ENCODE measurements at places on chromosomes 3 and 15.

- no peak for DNase-seq
Measured at GRCh38 chr15:61229883-61230180, 730 bp upstream of the RORA start.

GRCh38 chr15:26697913-26698312 lies 75.0 kb downstream of the GABRB3 start:
- DNase-seq: no peak

- no peak for DNase-seq
Measured at GRCh38 chr15:92687195-92687602, 31.6 kb upstream of the FAM174B start.

DNA sequence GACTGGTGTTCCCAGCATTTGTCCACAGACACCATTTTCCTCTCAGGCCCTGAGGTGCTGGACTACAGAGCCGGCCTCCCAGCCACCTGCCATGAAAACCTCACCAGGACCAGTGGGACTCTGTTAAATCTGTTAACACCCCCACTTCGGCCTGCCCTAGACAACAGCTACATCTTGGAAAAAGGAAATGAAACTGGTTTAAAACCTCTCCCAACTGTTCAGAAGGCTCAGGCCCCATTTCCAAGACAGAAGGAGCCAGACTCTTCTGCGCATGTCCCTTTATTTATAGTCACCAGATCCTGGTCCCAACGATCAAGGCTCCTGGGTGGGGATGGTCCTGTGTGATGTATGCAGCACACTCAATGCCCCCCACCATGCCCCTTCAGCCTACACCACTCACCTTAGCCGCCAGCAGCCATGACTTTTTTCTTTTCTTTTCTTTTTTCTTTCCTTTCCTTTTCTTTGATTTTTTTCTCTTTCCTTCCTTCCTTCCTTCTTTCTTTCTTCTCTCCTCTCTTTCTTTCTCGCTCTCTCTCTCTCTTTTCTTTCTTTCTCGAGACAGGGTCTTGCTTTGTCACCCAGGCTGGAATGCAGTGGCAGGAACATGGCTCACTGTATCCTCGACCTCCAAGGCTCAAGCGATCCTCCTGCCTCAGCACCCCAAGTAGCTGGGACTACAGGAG lies 25.5 kb upstream of the FLNB start:
- DNase-seq: no peak

GRCh38 chr3:124352149-124352539 lies 360.2 kb upstream of the ROPN1 start:
- DNase-seq: no peak

DNA sequence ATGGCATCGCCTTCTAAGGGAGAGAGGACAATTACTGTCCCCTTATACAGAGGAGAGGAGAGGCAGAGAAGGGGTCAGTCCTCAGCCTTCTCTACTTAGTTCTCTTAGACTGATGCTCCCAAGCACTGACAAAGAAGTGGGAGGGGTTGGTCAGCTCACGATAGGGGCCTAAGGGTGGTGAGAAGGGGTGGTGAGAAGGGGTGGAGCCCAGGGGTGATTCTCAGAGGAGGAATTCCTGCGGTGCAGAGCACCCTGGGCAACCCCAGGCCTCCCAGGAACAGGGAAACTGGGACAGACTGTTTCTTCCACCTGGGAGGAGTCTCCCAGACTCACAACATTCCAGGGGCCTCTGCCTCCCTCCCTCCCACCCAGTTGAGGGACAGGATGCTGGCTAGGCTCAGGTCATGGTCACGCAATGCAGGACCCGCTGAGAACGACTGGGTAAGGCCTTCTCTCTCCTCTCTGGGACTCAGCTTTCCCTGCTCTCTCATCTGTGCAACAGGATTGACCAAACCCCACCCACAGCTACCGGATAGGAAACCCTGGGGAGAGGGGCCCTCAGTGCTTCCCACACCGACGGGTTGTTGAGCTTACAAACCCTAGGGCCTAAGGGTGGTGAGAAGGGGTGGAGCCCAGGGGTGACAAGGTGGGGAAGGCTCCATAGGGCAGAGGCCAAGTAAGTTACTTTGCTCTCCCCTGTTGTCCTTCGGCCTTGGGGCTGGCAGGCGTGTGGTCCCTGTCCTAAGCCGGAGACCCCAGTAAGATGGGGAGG lies 1.5 kb downstream of the TPRA1 start:
- peak; percentile 57 for DNase-seq

DNA sequence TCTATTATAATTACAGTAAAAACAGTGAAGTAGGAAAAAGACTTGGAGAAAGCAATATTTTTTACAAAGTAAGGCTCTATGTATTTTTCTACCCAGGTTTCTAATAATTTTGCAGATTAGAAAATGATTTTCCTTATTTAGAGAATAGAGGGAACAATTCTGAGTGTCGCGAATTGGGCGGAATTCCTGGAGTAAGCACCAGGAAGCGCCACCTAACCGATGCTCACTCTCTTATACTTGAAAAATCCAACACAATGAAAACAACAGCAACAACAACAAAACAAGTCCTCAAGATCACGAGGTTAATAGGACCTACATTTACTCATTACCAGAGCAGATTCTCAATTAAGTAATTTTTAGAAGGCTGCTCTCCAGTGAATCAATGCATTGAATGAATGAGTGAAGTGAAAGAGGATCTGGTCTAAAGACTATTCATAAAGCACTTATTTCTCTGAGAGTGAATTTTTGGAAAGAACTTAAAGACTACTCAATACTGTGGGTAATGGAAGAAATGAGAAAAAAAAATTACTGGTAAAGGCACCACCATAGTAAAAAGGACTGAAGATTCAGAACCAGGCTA lies 158.0 kb downstream of the MEIS2 start:
- DNase-seq: no peak

- no peak for DNase-seq
Measured at GRCh38 chr3:113128386-113129015, 82.9 kb upstream of the BOC start.

DNA sequence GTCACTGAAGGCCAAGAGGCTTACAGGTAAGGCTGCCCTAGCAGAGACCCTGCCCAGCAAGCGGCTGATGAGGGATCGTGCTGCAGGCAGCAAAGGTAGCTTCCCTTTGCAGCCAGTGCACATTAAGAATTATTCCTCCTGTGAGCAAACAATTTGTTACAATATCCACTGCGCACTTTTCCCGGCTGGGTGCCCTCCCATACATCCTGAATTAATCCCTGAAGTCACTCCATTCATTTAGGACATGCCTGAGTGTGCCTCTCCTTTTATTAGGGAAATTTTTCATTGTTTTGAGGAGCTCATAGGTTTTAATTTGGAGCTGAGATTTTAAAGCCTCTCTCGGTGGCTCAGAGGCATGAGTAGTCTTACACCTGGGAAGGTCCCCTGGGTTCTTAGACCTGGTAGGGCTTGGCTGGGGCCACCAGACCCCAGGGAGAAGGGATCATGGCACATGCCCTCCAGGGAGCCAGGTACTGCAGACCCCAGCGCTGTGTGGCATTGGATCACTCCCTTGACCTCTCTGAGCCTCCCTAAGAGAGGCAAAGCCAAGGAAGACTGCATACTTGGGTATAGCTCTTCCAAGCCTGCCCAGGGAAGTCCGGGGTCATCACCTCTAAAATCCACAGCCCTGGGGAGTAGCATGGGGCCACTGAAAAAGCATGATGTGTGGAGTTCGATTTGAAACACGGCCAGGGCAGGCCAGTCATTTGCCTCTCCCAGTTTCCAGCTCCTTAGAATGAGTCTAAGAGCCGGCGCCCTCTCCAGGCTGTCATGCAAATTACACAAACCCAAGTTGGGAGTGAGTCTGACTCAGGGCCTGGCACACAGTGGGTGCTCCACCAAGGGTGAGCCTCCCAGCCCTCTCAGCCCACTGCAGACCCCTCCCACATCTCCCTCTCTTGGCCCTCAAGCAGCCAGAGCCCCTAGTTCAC lies 151.9 kb upstream of the LINGO1 start:
- DNase-seq: peak; percentile 56

- no peak for DNase-seq
Measured at GRCh38 chr3:1348547-1348946, 255.7 kb downstream of the CNTN6 start.

DNA sequence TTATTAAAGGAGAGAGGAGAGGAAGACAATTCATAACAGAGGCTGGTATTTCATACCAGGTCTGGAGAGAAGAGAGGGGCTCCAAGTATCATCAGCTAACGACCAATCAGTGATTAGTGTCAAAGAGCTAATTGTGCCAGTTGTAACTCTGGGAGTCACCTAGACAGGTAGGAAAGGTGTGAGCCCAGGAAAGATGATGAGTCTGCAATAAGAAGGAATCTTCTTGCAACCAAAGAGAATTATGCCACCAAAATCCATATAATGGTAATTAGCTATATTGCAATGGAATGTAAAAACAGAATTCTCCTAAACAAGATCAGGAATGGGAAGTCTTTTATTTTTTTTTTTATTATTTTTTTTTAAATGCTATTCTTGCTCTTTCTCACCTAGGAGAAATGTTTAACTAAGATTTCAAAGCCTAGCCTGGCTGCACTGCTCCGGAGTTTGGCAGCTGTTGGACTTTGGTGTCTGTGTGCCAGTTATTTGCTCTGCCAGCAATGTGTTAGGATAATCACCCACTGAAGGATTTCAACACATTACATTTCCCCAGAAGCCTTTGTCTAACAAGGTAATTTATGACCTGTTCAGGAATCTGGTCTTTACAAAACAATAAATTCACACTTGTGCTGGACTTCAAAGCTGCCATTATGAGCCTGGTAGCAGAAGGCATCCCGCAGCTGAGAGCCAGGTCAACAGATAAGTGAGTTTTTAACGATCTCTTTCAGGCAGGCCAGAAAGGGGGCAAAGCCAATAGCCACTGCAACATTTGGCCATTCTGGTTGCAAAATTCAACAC lies 89.4 kb downstream of the FOXB1 start:
- no peak for DNase-seq

- DNase-seq: no peak
Measured at GRCh38 chr3:188218603-188219002, 64.6 kb downstream of the LPP start.

- no peak for DNase-seq
Measured at GRCh38 chr3:12903881-12904280, 62.5 kb upstream of the RPL32 start.

GRCh38 chr3:135017003-135017893 lies 222.2 kb downstream of the EPHB1 start:
- no peak for DNase-seq

- DNase-seq: peak; percentile 76
Measured at GRCh38 chr15:41848631-41849030, 10.0 kb downstream of the PLA2G4B start.

DNA sequence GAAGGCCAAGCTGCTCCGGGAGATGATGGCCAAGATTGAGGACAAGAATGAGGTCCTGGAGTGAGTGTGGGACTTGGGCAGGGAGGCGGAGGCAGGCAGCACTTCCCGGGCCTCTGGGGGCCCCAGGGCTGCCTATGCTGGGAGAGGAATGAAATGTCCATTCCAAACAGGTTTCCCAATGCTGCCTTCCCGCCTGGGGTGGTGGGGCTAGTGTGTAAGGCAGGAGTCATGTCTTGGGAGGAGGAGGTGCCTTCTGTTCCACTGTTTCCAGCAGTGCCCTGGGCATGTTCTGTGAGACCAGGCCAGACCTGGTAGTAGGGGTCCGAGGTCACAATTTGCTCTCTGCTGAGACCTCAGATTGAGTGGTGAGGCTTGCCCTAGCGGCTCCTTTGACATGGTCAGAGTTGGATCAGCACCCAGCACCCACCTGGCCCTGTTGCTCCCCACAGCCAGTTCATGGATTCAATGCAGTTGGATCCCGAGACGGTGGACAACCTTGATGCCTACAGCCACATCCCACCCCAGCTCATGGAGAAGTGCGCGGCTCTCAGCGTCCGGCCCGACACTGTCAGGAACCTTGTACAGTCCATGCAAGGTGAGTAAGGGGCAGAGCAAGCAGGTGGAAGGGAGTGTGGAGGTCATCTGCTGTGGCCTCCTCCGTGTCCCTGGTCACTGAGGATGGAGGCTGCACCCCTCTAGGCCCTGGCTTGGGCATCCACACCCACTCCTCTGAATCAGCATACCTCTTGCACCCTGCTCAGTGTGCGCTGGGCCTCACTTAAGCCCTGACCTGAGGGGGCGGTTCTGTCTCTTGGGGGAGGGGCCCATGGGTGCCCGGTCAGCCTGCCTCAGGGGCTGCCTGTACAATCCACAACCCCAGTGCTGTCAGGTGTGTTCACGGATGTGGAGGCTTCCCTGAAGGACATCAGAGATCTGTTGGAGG lies 27.3 kb downstream of the PTPN23 start:
- no peak for DNase-seq

DNA sequence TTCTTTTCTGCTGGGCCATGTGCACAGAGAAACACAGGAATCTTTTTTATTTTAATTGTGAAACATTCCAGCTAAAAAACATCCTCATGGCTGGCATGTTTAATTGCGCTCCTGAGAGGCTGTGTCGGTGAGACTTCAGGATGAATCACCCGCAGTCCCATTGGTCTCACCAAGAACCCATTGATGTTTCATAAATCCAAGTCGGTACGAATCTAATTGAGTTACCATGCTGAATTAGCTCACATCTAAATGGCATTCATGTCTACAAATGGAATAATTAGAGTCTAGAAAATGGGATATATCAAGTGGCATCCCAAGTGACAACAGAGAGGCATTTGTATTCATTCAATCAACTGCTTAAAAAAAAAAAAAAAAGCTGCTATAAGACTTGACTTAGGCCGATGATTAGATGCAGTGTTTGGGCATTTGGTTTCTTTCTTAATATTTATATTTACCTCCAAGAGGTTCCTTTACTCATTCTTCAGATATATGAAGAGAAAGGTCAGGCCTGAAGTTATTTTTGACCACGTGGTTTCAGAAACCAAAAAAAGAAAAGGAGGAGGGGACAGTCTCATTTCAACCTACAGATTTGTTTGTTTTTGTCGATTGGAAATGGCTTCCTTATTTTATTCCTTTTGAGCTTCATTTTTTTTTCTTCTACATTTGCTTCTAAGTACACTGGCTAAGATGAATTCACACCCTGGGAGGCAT lies 79.1 kb upstream of the FOXB1 start:
- no peak for DNase-seq

DNA sequence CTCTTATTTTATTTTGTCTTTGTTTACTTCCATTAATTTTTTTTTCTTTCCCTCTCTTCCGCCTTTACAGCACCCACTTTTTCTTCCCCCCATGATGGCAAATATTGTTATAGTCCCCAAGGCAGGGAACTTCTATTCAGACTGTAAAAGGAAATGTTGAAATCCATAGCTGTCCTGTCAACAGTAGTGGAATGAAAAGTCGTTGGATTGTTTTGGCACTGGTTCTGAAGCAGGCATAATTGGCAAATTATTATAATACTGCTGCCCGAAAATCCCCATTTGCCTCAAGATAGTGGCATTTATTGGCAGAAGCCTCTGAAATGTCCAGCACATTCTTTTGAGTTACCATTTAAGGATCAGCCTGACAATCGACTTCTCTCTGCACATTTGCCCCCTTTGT lies 150.6 kb downstream of the TPRG1 start:
- DNase-seq: no peak

GRCh38 chr3:130242850-130243569 lies 102.5 kb upstream of the COL6A5 start:
- DNase-seq: no peak

- no peak for DNase-seq
Measured at GRCh38 chr3:4021162-4021561, 221.9 kb downstream of the LRRN1 start.

DNA sequence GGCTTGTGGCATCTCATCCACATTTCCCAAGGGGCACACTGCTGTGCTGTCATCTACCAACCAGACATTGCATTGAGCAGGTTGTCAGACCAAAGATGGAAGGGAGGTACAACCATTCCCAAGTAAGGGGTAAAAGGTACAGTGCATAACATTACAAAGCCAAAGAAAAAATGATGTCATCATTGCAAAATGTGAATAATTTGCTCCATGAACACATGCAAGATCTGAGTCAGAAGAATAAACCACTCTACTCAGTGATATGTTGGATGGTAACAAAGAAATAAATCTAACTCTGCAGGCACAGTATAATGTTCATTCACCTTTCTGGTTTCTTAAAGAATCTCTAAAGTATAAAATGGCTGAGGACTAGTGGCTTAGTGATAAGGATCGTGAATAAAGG lies 202.7 kb downstream of the MAGI1 start:
- no peak for DNase-seq

Measured in activated CD4-positive, alpha-beta T cell treated with anti-CD3 and anti-CD28 coated beads for 48 hours (primary cell).